ENCODE measurements at places on chromosomes 16 and 17. TPM values are rescaled to one million over a fixed set of nuclear protein-coding genes. Genes with fewer than 3 reads are reported as not detected.
A peak's percentile ranks its signal among the peaks of the same experiment; 100 is the strongest.

DNA sequence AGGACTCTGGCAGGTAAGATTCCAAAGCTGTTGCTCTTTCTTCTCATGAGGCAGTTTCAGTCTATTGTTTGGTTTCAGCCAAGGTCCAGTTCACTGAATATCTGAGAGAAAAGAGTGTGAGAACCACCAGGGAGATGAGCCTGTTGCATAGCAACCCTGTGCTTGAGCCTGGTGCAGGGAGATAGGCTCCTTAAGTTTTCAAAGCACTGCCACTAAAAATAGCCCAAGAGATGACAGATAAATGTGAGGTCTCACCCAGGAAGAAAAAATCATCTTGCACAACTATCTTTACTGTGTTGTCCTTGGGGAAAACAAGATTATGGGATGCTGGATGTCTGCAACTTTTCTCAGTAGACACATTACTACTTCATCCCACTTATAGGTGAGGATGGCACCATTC is 26.2 kb upstream of the NUDT7 start:
- peak; percentile 61 for DNase-seq

The SLFN12 gene
- 31.8 TPM for total RNA-seq

The CARD14 gene
- total RNA-seq, result 3.9 TPM

DNA sequence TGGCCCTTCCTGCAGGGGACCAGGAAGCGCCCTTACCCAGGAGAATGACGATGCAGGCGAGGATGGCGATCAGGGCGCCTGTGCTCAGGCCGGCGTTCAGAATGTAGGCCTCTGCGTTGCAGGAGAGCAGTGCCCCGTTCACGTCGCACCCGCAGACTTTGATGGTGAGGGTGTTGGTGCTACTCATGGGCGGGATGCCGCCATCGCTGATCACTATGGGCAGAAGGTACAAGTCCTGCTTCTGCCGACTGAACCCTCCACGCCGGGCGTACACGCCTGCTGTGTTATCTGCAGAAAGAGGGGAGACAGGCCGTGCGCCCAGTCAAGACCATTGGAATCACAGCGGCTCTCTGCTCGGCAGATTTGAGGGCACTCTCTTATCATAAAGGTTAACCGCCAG is 171.1 kb downstream of the CDH11 start:
- DNase-seq, result no peak

- DNase-seq, result peak; percentile 71
These were observed 17.8 kb downstream of the SAP30BP start for GRCh38 chr17:75684924-75685323.

GRCh38 chr16:84045001-84045817 is 2.6 kb upstream of the SLC38A8 start:
- no peak for DNase-seq

DNA sequence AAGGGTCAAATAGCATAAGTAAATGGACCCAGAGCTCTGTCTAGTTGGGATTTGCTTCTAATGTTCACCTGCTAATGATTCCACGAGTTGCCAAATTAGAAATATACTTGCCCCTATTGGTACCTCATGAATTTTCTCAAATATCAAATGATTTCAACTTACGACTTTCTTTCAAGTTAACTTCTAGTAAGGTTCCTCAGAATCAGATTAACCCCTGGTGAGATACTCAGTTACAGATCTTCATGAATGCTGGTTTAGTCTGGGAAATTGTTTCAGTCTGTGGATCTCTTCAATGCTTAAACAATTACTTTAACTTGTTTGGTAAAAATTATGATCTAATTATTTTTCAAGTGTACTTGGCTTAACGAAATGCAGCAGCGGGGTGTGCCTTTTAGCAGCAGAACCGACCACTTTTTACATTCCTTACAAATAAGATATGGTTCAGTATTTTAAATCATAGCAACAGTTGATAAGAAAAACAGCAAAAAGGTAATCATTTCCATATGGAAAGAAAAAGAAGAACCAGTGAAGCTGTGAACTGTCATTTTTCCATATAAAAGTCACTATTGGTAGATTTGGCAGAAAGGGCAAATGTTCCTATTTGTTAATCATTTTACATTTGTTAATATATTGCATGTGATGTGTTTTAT is 34.5 kb downstream of the TUBD1 start:
- DNase-seq, result no peak

DNA sequence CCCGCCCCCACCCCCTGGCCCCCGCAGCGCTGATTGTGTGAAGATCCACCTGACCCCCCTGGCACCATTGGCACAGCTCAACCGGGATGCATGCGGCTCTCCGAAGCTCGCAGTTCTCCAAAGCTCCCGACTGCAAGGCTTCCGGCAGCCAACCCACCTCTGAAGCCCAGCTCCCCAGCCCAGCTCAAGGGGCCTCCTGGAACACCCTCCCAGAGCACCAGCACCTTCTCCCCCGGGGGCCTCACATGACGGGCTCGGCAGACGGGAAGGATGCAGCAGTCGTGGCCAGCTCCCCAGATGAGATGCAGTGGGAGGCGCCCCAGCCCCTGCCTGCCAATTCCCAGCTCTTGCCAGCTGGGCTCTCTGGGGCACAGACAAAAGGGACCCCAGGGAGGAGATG is 215.3 kb downstream of the ZNF423 start:
- peak; percentile 59 for DNase-seq

DNA sequence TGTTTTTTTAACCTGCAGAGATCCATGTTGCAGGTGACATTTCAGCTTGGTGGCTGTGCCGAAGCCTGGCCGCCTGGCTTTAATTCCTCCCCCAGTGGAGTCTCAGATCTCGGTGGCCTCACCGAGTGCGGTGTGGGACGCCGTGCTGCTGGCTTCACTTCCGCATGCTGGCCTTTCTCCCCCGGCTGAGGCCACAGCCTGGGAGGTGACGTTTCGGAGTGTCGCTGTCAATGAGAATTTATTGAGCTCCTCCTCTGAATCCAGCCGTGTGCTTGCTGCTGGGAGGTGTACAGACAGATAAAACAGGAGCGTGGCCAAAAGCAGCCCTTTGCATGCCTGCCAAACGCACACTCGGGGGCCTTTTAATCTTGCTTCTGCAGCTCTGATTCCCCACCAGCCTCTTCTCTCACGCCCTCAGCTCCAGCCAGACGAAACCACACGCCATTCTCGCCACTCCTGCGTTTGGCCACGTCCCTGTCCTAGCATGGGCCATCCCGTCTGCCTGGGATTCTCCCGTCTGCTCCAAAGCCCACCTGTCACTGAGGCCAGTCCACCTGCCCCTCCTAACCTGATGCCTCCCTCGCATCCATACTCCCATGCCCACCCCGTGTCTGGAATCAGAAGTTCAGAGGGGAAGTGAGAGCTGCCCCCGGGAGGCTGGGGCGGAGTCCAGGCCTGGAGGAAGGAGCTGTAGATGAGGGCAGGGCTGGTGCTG is 3.6 kb downstream of the GSE1 start:
- DNase-seq, result peak; percentile 83

Data from umbilical cord (tissue), 2 donors.